CD4-positive, alpha-beta T cell treated with Interleukin-6 at 100 ng/mL for 8 hours (primary cell): ENCODE measurements at places on chromosomes 1 and 21.

DNA sequence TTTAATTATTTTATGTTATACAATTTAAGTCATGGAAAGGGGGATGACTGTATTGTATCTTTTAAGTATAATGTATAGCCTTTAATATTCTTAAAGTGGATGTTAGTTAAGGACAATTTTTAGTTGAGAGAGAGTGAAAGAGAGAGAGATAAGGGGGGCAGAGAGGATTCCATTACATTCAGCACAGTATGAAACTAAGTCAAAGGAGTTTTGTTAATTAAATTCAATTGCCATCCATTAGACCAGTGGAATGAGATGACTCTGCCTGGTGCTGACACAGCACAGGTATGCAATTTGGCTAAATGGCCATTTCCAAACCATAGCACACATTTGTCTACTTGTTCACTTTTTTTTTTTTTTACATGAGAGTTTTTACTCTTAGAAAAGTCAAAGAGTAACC lies 27.5 kb downstream of the NFIA start:
- DNase-seq: no peak

DNA sequence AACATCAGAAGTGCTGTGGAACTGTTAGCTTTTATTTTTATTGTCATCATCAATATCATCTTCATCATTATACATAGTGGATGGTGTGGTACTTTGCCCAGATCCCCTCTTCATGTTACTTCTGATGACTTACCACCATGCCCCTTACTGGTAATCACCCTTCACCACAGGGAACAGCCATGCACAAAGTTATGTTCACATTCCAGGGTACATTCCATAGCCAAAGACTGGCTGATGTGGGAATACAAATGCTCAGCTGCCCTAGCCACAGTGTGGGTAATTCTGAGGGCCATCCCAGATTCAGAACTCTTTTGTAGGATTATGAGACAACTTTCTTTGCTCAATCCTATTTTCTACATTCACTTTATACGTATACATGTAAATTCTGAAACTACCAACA lies 691.3 kb upstream of the CXADR start:
- no peak for DNase-seq

- no peak for DNase-seq
Observed at GRCh38 chr1:209800984-209801834, 4.7 kb downstream of the IRF6 start.

DNA sequence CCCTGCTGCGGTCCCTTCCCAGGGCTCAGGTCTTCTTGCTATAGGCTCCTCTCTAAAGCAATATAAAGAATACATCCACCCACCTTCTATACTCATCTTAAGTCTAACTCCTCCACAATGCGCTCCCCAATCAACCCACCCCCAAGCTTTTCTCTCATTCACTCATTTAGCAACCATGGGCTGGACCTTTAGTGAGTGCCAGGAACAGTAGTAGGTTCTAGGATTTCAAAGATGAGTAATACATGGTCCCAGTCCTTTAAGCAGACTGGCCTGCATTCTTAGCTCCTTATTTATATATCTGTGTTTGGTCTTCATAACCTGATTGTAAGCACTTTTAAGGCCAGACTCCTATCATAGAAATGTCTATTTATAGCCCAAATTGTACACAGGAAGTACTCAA lies 5.9 kb downstream of the CAMK1G start:
- DNase-seq: no peak

DNA sequence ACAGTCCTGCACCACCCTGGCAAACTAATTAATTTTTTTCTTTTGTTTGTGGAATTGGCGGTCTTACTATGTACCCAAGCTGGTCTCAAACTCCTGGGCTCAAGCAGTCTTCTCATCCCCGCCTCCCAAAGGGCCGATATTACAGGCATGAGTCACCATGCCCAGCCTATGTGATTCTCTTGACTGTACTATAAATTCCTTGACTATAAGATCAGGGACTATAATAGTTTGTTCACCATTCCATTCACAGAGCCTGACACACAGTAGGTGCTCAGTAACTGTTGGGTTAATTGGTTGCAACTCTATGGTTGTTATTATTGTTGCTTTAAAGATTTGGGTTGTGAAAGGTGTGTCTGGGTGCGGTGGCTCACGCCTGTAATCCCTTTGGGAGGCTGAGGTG lies 17.2 kb downstream of the DAP3 start:
- DNase-seq: no peak

DNA sequence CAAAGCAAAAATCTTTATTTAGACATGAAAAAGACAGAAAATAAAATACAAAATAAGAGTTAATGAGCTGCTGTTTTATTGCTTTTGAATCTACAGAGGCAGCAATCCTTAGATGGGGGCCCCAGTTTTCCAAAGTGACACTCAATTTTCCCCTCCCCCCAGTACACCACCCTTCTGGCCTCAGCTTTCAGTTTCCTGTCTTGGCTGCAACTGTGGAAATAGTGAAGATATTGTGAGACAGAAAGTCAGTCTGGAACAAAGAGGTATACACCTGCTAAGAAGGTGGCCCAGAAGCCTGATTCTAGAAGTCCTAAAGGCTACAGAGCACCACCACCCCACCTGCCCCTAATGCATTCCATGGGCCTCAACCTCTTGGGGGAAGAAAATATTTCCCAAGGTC lies 1.1 kb upstream of the MTMR11 start:
- DNase-seq: no peak

- DNase-seq: no peak
Observed at GRCh38 chr1:163055005-163055404, 14.2 kb upstream of the RGS4 start.

DNA sequence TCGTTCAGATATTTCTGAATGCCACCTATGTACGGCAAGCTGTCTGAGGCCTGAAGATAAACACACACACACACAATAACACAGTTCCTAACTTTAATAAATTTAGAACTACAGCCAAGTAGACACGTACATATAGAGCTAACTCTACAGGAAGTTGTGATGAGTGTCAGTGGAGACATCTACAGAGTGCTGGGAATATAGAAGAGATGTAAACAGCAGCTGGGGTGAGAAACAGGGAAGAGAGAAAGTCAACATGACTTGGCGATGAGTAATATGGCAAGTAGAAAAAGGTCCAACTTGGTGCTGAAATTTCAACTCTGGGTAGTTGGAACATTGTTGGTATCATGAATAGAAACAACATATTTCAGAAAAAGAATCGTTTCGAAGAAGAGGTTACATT lies 206.5 kb downstream of the ZP4 start:
- no peak for DNase-seq

DNA sequence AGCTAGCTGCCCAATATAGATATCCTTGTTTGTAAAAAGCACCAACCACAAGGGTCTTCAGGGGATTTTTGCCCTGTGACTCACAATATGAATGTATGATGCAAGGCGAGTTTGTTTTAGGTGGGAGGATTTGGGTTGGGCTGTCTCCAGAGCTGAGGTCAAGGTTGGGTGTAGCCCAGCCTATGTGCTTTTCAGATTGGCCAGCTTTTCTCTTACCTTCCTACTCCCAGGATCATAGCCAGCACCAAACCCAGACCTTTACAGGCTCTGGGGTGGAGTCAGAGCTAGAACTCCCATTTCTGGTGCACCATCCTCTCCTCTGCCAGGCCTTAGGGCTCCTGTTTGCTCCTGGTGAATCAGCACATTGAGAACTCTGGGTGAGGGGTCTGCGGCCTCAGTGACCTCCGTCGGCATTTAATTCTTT lies 55.6 kb upstream of the GCLM start:
- DNase-seq: no peak

DNA sequence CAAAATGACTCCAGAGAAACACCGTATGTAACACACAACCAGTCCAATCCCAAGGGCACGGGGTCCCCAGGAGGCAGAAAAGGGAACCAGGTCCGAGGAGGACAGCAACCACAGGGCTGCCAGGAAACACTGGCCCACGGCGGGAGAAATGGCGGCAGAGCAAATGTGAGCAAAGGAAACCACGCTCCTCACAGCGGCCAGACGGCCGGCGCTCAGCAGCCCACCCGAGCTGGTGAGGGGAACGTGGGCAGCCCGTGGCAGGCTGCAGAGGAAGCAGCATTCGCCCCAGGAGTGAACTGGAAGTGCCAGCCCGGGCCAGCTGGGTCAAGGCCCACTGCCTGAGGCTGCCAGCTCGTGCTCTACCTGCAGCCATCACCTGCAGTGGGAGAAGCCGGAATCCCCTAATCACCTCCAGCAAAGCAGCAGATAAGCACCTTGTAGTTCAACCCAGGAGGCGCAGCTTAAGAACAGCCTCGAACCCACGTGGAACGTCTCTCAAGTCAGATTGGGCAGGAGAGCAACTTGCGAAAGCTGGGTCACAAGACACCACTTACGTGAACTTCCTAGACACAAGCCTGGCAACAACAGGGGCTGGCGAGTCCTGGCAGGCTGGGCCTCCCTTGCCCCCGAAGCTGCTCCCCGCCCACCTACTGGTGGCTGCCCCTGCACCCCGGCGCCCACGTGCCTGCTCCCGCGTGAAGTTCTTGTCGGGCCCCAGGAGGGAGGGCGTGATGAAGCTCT lies 6.7 kb downstream of the SLC19A1 start:
- no peak for DNase-seq

- DNase-seq: no peak
Observed at GRCh38 chr1:3679098-3679555, 26.8 kb downstream of the TP73 start.
